ENCODE measurements at places on chromosomes 6 and 20. TPM values are rescaled to one million over a fixed set of nuclear protein-coding genes. Genes with fewer than 3 reads are reported as not detected.
A peak's percentile ranks its signal among the peaks of the same experiment; 100 is the strongest.

PRSS35 gene
- 0.07 TPM for total RNA-seq

NMBR gene
- 0.11 TPM for total RNA-seq

GRCh38 chr6:45626087-45626891, 248.6 kb upstream of the SUPT3H start:
- DNase-seq: no peak

DNA sequence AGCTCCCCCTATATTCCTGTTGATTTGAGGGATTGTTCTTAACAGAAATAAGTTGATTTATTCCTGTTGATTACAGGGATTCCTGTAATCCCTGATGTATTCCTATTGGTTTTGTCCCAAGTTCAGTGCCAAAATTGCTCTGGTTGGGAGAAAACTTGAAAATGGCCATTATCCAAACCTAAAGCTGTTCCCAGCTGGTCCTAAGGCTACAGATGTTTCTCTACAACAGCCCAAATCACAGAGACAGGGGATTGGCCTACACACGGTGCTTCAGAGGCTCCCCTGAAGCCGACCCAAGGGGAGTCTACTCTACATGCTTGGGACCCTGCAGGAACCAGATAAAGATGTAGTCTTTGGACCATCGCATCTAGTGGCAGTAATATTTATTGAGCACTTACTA, 99.0 kb upstream of the AKAP12 start:
- DNase-seq: no peak

DNA sequence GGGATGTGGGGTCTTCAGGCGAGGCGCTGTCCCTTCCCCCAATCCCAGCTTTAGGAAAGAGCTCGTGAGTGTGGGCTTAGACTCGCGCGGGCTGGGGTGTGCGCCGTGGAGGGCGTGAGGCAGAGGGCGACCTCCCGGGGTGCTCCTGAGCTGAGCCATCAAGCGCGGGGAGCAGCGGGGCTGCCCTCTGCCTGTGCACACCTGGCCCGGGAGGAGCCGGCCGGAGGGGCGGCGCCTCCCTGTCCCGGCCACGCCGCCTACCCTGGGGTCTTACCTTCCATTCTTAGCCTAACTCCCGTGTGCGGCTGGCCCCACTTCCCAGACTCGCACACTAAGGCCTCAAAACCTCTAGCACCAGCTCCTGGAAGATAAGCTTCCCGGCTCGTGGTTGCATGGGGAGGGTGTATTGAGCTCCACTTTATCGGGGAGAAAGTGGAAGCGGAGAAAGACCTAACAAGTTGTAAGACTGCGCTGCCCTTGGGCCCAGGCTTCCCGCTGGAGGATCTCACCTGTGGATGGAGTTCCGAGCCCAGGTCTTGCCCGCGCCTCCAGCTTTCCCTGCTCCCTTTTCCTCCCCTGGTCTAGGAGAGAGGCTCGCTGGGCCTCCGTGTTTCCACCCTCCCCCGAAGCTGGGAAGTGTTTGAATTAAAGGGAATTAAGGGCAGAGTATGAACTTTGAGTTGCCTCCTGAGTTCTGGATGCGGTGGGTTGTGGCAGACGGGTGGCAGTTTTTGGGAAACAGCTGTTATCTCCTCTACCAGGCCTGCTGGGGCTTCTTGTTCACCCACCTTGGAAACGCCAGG, 1.2 kb downstream of the DNMT3B start:
- DNase-seq: no peak

DNA sequence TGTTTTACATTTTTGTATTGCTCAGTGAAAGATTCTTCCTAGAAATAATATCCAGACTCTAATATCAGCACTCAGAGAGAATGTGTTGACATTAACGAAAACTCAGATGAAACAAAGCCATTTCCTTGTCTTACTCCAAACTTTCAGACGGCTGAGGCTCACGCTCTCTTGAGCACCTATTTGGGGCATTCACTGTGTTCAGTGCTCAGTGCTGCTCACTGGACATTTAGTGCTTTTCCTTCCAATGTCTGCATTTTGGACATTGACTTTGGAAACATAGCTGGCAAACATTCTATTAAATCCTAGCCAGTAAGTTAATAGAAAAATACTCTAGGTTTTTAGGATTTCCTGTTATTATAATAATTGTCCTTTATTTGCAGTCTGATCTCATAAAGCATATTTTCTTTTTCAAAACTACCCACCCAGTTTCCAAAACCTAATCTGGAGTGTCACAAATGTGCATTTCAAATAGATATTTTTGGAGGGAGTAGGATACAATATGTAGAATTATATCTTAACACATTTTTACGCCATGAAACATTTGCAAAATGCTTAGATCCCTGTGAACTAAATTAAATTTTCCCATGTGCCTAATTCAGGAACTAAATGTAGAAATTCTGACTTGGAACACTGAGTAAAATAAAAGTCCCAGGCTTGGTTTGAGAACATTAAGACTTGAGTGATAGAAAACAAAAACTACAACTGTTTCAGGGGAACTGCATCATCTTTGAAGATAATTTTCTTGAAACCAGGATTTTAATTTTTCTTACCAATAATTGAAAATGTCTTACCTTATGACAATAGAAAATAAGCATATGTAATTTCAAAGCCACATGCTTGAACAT, 91.7 kb upstream of the B3GAT2 start:
- DNase-seq: no peak

DNA sequence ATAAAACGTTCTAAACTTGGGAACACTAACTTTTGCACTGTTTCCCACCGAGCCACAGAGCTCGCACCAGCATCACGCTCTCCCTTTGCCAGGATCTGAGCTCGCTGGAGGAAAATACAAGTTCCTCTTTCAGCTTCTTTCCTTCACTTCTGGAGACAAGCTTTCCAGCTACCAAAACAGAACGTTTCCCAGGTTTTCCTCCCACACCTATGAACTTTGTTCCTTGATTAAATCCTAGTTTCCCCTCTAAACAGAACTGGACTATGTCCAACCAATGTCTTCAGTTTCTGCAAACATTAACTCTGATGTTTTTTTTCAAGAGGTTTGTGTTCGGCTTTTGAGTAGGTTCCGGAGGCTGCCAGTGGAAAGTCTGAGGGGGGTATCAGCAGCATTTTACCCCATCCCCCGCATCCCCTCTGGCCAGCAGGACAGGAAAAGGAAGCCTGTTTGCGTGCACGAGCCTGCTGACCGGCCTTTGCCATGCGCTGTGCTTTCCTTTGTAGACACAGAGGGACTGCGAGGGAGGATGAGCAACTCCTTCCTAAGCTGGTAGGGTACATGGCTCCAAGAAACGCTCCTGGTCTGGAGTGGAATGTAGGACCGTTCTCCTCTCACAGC, 135.5 kb downstream of the LY86 start:
- DNase-seq: peak; percentile 75

HLA-DOB gene
- 0.49 TPM for total RNA-seq

GRCh38 chr20:11838076-11838636, 79.5 kb upstream of the BTBD3 start:
- DNase-seq: no peak

DNA sequence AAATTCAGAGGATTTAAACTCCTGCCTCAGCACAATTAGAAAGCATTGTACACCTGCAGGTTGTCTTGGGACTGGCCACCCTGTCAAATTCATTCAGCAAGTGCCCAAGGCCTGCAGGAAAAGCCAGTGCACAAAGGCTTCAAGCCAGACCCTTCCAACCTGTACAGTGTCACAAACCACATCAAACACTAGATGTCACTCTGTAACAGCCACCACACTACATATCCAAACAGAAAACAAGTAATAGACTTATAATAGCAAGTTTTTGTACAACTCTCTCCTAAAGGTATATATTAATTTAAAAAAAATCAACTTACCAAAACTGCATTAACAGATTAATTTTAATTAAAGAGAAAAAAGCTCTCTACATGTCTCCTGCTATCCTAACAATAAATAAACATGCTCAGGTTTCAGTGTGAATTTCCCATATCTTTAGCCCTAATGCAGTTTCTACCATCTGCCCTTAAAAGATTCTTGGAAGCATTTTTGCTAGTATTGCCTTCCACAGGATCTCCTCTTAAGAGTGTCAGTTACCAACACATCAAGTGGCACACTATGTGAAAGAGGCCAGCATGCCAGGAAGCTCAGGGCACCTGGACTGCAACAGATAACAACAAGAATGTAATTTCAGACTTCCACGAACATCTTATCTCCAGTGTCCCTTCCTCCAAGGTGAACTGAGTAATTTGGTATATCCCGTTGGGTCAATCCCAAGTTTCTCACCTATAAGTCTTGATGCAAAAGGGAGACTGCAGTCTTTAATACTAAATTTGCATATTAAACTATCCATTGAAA, 47.5 kb downstream of the RALGAPA2 start:
- peak; percentile 33 for DNase-seq

DNA sequence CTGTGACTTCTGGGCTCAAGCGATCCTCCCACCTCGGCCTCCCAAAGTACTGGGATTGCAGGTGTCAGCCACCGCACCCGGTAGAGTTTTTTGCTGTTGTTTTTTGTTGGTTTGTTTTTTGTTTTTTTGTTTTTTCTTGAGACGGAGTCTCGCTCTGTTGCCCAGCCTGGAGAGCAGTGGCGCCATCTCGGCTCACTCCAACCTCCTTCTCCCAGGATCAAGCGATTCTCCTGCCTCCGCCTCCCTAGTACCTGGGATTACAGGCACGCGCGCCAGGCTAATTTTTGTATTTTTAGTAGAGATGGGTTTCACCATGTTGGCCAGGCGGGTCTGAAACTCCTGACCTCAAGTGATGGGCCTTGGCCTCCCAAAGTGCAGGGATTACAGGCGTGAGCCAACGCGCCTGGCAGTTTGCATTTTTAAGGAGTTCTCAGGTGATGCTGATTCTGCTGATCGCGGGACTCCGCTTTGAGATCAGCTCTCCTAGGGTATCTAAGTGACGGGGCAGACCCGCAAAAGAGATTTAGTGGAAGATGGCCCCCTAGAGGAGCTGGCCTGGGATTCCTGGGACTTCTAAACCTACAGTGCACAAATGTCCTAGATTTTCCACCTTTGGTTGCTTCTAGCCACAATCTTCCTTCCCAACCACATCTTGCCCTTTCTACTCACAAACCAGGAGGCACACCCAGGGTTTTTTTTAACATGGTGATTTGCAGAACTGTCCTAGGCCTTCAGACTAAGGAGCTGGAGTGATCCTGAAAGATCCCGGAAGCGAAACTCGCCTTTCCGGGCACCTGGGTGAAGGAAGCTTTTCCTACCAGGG, 45.2 kb downstream of the DPPA5 start:
- no peak for DNase-seq

CST5 gene
- total RNA-seq: not detected

NKX2-4 gene
- total RNA-seq: not detected

DNA sequence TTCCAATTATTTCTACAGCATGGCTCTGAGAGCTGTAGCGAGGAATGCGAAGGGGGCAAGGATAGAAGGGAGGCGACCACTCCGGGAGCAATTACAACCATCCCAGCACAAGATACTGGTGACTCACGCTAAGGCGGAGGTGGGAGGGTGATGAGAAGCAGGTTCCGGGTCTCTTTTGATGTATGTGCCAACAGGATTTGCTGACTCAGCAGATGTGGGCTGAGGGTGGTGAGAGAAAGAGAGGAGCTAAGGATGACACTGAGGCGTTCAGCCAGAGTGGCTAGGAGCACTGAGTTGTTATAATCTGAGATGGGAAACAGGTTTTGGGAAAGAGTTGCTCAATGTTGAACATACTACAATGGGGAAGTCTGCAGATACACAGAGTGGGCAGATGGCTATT, 9.3 kb upstream of the TXNDC5 start:
- no peak for DNase-seq

- no peak for DNase-seq
Measured at GRCh38 chr6:73285674-73286283, 22.8 kb upstream of the KHDC1 start.

DNA sequence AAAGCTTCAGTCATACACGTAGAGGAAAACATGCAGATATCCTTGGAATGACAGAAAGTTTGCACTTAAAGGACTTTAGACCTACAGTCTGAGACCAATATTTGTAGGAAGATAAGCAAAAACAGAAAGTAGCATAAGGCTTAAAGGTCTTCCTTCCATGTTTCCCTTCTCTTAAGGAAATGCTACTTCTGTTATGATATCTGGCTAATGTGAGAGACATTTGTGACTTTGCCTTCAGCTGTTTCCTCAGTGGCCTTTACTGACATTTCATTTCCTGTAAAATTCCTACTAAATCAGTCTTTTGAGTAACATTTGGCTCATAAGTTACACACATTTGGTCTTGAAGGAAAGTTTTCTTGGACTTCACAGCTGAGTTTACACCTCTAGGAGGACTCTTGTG, 713.4 kb downstream of the TBC1D32 start:
- no peak for DNase-seq

PARD6B gene
- 0.13 TPM for total RNA-seq

GRCh38 chr6:146915671-146916127, 288.5 kb upstream of the STXBP5 start:
- DNase-seq: no peak

PSORS1C1 gene
- 2.4 TPM for total RNA-seq

DNA sequence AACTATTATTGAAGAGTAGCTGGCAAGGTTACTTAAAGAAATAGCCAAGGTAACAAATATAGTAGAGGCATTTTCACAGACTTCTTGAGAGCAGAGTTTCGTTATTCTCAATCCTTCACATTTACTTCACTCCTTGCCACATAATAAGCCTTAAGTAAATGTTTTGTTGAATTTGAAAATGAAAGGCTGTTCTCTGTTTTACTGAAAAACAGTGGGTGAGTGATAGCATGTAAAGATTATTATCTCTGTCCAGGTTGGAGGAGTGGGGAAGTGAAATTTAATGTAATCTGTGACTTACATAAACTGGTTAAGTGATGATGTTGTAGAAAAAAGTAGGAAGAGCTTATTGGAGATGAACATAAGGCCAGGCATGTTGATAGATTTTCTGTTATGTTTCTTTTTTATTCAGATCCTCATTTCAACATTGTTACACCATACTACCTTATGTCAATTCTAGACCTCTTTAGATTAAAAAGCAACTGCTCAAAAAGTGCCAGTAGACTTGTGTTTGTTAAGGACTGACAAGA, 55.0 kb downstream of the QKI start:
- no peak for DNase-seq

- DNase-seq: no peak
Measured at GRCh38 chr6:6582131-6582530, 6.4 kb upstream of the LY86 start.

DNA sequence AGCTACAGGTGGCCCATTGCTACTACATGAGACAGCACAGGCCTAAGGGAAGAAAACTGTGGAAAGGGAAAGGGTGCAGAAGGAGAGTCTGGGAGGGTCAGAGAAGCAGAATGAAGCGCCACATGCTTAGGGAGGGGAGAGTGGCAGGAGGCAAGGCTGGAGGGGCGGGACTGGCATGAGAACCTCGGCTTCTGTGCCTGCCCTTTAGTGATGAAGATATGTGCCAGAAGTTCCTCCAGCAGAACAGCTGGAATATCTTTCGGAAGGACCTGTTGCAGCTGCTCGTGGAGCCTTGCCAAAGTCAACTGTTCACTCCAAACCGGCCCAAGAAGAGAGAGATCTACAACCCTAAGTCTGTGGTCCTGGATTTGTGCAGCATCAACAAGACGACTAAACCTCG, 61.8 kb downstream of the CNBD2 start:
- no peak for DNase-seq

TAF4 gene
- 3.1 TPM for total RNA-seq

ELOVL4 gene
- total RNA-seq: 0.99 TPM

AKAP12 gene
- 309 TPM for total RNA-seq

Data from pulmonary artery endothelial cell (primary cell).